CD8-positive, alpha-beta memory T cell (primary cell): ENCODE measurements at places on chromosomes 7 and 10.

DNA sequence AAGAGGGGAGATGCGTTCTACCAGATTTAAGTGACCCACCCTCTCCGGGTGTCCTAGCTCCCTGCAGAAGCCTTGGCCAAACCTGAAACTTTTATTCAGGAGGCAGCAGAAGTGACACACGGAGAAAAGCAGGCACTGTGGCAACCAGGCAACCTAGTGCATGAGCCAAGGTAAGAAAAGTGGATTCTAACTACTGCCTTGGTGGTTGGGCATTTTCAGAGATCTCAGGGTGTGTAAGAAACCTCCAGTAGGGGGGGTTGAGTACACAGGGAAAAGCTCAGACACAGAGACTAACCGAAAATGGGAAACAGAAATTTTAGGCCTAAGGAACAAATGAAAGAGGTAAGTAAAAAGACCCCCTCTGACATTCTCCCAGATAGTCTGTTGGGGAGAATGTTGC lies 645.7 kb downstream of the ANKRD7 start:
- DNase-seq = no peak

- DNase-seq = no peak
These were observed 44.4 kb upstream of the KLF6 start for GRCh38 chr10:3829156-3830050.

GRCh38 chr7:75885036-75885435 lies 6.2 kb downstream of the RHBDD2 start:
- no peak for DNase-seq

DNA sequence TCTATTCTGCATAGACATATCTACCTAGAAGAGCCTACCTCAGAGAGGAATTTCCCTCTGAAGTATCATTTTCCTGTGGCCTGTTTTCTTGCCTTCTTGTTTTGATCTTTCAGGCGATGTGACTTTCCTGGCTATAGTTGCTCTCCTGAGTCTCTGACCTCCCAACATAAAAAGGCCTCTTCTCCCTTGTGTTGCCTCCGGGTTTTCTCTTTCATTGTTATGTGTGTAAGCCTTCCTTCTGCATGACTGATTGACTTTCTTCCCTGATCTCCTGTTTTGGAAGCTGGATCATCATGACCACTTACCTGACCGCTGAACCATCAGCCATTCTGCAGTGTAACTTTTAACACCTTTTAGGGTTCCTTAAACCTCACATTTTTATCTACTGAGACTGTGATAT lies 441.5 kb upstream of the ETV1 start:
- DNase-seq = no peak

GRCh38 chr10:10901906-10902305 lies 115.8 kb upstream of the CELF2 start:
- no peak for DNase-seq

- no peak for DNase-seq
These were observed 361.0 kb downstream of the ETV1 start for GRCh38 chr7:13628239-13629001.

GRCh38 chr10:61992059-61992460 lies 90.6 kb downstream of the ARID5B start:
- no peak for DNase-seq

GRCh38 chr10:500876-501275 lies 188.6 kb downstream of the DIP2C start:
- DNase-seq = no peak

- DNase-seq = no peak
These were observed 137.4 kb upstream of the PPIF start for GRCh38 chr10:79209831-79210230.

DNA sequence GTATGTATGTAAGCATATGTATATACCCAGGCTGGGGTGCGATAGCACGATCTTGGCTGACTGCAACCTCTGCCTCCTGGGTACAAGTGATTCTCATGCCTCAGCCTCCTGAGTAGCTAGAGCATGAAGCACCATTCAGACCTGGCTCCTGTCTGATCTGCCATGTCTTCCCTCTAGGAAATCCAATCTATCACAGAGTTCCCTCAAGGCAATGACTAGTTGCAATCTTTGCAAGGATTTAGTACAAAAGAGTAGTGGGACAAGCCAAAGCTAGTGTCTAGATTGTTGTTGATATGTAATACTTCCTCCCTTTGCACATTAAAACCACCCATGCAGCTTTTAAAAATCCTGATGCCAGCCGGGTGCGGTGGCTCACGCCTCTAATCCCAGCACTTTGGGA lies 60.5 kb upstream of the PRKAR2B start:
- no peak for DNase-seq

- no peak for DNase-seq
These were observed 11.2 kb downstream of the UBE2D4 start for GRCh38 chr7:43937444-43937843.

- DNase-seq = peak; percentile 29
These were observed 494 bp downstream of the PALS2 start for GRCh38 chr7:24573554-24574338.

DNA sequence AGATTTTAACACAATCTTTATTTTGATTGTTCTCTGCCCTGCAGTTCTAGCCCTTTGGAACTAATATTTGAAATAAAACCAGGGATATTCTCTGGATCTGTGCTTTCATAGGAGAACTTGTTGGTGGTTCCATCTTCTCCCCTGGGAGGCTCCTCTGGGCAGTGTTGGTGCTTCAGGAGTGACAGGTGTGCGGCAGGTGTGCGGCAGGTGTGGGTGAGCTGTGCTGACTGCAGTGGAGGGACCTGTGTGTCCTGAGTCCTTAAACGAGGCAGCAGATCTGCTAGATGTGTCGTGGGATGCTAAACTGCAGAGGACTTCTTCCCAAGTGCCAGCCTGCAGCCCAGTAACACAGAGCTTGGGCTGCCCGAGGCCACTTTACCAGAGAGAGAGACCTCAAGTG lies 98.4 kb downstream of the LYZL1 start:
- DNase-seq = no peak

GRCh38 chr7:111380945-111381344 lies 181.3 kb downstream of the IMMP2L start:
- no peak for DNase-seq

- DNase-seq = no peak
These were observed 74.0 kb downstream of the TLL2 start for GRCh38 chr10:96439725-96440124.

DNA sequence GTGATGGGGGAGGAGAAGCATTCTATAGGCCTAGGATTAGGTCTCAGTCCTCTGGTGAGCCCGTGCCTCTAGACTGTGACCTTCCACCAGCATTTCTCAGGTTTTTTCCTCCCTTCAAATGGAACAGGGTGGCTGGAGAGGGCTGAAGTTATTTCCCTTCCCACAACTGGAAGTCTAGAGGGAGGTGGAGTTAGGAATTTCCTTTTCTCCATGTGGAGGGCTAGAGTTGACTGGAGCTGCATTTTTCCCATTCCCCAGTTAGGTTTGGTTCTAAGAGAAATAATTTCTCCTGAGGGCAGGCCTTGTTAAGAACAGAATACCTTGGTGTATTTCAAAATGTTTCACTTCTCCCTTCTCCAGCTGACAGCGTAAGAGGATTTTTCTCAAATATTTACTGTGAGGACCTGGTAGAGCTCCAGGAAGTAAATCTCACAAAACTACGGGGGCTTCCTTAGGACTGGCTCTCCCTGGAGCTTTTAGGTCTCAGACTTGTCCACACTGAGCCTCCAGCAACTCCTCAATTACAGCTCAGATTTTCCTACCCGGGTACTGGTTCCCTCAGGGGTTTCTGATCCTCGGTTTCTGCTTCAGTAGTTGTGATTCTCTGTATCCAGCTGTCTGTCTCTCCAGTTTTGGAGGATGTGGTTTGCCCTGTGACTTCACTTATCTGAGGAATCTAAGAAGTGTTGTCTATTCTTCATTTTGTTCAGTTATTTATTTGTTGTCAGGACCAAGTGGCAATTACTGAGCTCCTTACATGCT lies 6.0 kb upstream of the REEP3 start:
- DNase-seq = no peak
